Cardiac muscle cell (in vitro differentiated cells and primary cell): ENCODE measurements at places on chromosomes 4 and X. TPM values are rescaled to one million over a fixed set of nuclear protein-coding genes. Genes with fewer than 3 reads are reported as not detected.
A peak's percentile ranks its signal among the peaks of the same experiment; 100 is the strongest.

DNA sequence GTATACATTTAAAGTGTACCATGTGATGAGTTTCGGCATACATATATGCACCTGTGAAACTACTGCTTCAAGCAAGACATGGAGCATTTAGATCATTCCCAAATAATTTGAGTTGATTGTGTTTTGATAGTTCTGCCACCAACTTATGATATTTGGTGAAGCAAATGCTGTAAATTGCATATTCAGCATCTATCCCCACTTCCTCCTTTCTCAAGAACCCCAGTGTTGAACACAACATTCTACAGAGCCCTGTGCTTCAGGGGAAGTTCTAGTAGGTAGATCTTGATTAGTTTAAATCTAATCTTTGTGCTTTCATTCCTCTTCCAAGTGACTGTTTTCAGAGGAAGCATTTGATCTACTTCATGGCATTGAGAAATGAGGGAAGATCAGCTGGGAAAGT is 5.4 kb upstream of the SHROOM3 start:
- no peak for DNase-seq

GRCh38 chrX:104343428-104344129 is 88.8 kb upstream of the ESX1 start:
- peak; percentile 51 for DNase-seq

DNA sequence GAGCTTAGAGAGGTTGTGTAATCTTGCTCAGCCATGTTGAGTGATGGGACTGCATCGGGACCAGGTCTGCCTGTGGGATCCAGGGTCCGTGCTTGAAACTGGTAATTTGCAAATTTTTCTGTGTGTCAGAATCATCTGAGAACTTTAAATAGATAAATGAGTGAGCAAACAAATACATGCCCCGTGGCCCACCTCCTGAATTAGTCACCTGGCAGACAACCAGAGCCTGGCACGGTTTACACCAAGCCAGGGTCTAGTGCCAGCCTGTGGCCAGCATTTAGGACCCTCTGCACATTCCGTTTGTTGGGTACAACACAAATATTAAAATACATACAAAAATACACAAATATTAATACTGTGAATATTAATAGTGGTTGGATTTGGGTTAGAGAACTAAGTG is 90.6 kb upstream of the STOX2 start:
- DNase-seq: no peak

DNA sequence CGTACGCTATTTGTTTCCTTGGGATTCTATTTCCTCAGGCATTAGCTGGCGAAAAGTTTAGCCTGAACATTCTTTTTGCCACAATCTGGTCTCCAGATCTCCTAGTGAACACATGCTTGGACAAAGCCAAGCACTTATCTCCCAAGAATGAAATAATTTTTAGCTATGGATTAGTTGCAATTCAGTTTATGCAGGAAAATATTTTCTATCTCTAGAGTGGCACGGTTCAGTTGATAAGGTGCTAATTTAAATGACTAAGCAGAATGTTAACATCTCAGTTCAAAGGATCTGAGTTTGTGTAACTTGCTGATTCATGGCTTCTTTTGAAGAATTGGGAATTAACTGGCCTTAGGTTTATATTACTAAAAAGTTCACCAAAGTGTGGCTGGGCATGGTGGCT is 58.1 kb upstream of the JADE1 start:
- no peak for DNase-seq

PRKG2 gene
- 0.32 and 0.54 TPM in 2 replicates for total RNA-seq

CLNK gene
- total RNA-seq: not detected in 2 replicates

AKAP4 gene
- not detected in 2 replicates for total RNA-seq
